ENCODE measurements at places on chromosomes 6 and 20.

- DNase-seq = no peak
These were observed 610.5 kb downstream of the HTR1B start for GRCh38 chr6:76852776-76853175.

GRCh38 chr6:946546-946945 is 253.6 kb upstream of the EXOC2 start:
- no peak for DNase-seq

- no peak for DNase-seq
These were observed 648.8 kb upstream of the AGPAT4 start for GRCh38 chr6:161922631-161923119.

DNA sequence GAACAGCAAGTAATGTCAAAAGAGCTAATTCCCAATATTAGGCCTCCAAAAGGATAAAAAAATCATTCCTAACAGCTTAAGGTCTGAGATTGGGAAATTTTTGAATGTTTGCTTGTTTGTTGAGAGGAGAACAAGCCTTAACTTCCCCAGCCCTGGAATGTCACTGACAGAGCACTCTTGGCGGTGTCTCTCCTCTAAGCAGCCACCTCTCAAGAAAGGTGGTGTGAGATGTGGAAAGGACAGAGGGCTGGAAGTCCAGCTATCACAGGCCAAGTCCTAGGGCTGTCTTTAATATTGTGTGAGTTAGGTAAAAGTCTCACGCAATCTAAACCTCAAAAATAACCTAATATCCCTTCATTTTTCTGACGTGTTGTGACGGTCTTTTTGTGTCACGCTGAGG is 101.6 kb downstream of the MTFR2 start:
- DNase-seq = no peak

GRCh38 chr6:37850260-37850659 is 30.7 kb downstream of the ZFAND3 start:
- DNase-seq = no peak
